ENCODE measurements at places on chromosomes 2 and 18.

GRCh38 chr18:74722237-74722636 is 124.6 kb downstream of the ZNF407 start:
- DNase-seq: no peak

- DNase-seq: no peak
Observed at GRCh38 chr18:44323125-44323524, 357.6 kb upstream of the SETBP1 start.

DNA sequence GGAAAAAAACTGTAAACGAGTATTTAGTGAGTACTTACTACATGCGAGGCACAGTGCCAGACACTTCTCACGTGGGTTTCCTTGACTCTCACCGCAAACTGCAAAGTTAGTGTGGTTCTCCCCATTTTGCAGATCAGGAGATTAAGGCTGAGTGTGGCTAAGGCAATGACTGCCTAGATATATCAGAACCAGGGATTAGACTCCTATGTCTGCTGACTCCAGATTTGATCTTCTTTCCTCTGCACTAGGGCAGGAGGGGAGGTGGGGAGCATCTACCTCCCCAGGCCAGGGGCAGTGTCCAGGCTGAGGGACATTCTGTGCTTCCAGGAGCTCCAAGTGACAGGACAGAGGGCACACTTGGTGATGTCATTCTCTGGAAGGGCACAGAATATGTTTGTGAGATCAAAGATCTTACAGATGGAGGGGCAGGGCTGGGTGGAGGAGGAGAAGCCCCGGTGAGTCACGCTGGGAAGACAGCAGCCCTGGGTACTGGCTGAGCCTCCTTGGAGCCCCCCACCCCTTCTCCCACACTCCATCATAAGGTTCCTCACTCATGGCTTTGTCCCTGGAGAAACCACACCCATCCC is 92.4 kb downstream of the RHOB start:
- no peak for DNase-seq

DNA sequence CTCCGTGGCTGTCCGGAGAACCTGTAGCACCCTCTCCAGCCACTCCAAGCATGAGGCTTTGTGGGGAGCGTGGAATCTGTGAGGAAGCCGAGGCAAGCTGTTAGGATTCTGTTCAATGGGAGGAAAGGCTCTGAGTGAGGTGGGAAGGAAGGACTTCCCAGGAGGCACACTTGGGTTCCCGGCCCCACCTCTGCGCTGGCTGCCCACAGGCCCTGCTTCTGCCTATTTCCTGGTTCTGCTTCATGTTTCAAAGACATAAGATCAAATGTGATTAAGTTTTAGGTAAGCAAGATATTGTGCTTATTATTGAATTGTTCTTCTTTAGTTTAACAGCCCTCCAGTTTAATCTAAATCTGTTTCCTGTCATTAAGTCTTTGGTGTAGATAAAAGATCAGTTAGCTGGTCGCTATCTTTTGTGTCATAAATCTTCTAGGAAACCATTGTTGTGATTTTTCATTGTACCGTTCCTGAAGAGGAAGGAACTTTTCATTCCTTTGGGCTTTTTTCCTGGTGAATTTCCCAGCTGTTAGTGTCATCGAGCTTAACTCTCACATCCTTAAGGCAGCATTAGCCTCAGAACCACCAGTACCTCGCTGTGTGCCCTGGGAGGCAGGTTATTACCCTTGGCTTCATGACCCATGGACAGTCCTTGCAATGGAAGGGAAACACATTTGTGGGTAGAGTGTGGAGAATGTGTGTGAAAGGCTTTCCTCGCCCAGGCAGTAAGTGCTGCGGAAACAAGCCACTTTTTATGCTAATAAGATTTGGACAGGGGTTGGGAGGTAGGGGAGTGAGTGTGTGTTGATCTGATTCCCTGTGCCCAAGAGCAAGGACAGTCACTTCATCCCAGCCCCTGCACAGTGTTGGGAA is 61.9 kb upstream of the ALPP start:
- no peak for DNase-seq

DNA sequence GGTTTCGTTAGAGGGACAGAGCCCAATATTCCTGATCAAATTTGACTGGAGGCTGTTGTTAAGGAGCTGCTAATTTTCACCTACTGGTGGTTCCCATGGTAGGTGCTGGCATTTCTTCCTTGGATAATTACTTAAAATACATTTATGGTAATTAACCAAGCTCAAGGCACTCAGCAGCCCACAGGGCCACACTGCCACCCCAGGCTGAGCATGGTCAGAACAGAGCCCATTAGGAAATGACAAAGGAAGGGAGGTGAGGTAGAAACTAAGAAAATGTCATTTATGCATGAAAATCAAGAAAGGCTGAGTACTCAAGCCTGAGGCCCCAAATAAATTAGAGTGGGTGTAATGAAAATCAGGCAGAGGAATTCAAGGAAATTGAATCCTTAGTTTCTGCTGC is 510.2 kb upstream of the GYPC start:
- no peak for DNase-seq

GRCh38 chr2:58959996-58960395 is 718.9 kb upstream of the FANCL start:
- DNase-seq: no peak

- DNase-seq: no peak
Observed at GRCh38 chr18:80159713-80160636, 50.9 kb downstream of the ADNP2 start.

- no peak for DNase-seq
Observed at GRCh38 chr18:49795612-49796552, 17.5 kb downstream of the ACAA2 start.

- DNase-seq: no peak
Observed at GRCh38 chr18:2325308-2325849, 245.9 kb downstream of the METTL4 start.

DNA sequence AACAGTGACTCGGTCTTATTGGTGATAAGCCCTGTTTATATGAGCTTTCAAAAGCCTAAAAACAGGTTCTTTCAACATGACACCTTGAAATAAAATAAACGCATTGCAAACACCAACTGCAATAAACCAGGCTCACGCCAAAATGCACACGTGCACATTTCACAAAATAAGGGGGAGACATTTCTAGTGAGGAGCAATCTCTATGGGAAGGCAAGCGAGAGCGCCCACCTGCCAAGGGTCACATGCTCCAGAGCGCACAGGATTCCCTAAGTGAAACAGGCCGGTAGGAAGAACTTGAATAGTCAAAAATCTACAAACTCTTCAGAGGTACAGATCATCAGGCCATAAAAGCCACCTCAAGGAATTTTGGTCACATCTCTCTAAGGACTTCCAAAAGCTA is 1.9 kb downstream of the PID1 start:
- no peak for DNase-seq

- no peak for DNase-seq
Observed at GRCh38 chr2:205245652-205246051, 436.6 kb upstream of the NRP2 start.

GRCh38 chr2:17911491-17912260 is 33.2 kb downstream of the KCNS3 start:
- DNase-seq: no peak

GRCh38 chr18:23811176-23811575 is 121.9 kb downstream of the LAMA3 start:
- no peak for DNase-seq

GRCh38 chr2:85814802-85815550 is 61.2 kb downstream of the ATOH8 start:
- no peak for DNase-seq

- no peak for DNase-seq
Observed at GRCh38 chr2:219172231-219173154, 2.7 kb upstream of the SLC23A3 start.

GRCh38 chr2:219622472-219622871 is 5.0 kb upstream of the SLC4A3 start:
- DNase-seq: no peak

DNA sequence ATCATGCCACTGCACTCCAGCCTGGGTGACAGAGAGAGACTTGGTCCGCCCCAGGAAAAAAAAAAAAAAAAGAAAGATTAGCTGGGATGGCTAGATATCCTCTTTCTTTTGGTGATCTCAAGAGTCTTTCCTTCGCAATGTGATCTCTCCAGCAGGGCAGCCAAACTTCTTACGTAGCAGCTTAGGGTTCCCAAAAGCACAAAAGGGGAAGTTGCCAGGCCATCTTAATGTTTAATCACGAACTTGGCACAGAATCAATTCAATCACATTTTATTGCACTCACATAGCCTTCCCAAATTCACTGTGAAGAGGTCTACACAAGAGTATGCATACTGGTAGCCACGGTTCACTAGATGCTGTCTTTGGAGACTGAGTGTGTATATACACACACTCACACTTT is 53.1 kb downstream of the VIL1 start:
- DNase-seq: no peak

- DNase-seq: no peak
Observed at GRCh38 chr2:222904557-222905258, 43.9 kb downstream of the ACSL3 start.

DNA sequence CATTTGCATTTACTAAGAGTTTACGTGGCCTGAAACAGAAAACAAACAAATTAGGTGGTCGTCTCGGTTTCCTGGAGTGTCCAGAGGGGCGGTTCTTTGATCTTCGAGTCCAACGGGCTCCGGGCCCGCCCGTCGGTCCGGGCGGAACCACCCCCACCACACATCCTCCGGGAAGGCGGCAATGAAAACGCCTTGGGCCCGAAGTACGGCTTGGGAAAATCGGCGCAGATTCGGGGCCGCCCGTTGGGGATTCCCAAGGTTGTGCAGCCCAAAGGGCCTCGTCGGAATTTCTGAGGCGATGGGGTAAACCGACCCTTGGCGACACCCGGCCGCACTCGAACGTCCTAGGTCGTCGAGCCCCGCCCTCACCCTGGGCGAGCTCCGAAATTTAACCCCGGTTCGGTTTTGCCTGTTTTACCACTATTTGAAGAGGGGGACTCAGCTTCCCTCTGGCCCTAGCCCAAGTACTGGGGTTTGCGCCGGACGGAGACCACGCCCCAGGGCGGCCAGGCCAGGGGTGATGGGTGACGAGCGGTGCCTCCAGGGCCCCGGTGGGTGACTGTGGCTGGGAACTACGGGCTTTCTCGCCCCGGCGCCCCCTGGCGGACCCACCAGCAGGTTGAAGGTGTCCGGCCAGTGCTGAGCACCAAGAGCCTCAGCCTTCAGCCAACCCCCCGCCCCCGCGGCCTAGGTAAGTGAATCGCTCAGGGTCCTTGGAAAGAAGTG is 1.9 kb upstream of the CFAP53 start:
- peak; percentile 50 for DNase-seq

Measured in NCI-H526 (cell line).